ENCODE measurements at places on chromosomes 2 and 18. TPM values are rescaled to one million over a fixed set of nuclear protein-coding genes. Genes with fewer than 3 reads are reported as not detected.
A peak's percentile ranks its signal among the peaks of the same experiment; 100 is the strongest.

GRCh38 chr2:169131587-169132512, 62.5 kb downstream of the DHRS9 start:
- DNase-seq: no peak

DNA sequence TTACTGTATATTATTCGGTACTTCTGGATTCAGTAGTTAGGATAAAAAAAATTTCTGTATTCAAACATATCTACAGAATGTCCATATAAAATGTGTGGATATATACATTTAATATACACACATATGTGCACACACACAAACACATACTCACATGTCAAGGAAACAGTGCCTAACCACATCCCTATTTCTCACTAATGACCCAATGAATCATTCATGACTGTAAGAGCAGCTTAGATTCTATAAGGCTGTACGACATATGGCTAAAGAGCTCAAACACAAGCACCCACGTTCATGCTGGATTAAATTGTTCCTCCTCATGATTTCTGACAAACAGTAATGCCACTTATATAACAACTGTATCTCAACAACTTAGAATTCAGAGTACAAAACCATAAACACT, 457.3 kb downstream of the ADCYAP1 start:
- no peak for DNase-seq

DNA sequence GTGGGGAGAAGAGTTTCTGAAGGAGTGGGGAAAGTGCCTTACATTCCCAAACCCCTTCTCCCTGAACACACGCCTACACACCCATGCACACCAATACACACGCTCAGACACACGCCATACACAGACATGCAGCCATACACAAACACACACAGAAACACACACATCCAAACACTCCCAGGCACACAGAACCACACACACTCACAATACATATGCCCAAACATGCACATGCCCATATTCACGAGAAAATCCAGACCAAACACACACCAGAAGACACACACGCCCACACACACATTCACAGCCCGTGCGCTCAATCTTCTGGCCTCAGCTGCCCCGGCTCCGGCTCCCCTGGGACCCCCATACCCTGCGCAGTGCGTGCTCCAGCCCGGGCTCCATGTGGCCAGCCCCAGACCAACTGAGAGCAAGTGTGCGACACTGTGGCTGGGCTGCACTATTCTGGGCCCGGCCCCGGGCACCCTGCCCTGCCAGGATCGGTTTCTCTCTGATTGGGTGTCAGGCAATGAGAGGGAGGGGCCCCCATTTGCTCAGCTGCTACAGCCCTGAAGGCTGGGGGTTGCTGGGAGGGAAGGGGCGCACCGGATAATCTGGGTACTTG, at the start of gene PRKAG3:
TSS of gene PRKAG3 (minus strand) at position 426 of the 613 bp plus-strand sequence.
- no peak for DNase-seq

DNA sequence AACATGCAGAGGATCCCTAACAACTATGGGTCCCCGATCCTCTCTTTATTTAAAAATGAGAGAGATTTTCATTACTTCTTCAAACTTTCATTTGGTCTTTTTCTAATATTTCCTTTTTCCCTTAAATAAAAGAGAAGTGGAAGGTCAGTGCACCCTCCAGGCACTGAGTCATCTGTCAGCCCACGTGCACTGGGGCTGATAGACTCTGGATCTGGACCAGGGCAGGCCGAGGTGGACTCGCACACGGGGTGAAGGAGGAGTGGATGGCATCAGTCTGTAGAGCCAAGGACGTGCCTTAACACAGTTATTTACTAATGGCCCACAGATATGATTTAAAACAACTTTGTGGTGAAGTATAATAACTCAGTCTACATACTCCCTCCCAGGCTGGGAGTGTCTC, 214.4 kb upstream of the TMEM200C start:
- no peak for DNase-seq

GRCh38 chr2:169625781-169626180, 41.6 kb downstream of the PPIG start:
- DNase-seq: no peak

GRCh38 chr2:33532966-33533365, 56.5 kb downstream of the RASGRP3 start:
- DNase-seq: no peak

DNA sequence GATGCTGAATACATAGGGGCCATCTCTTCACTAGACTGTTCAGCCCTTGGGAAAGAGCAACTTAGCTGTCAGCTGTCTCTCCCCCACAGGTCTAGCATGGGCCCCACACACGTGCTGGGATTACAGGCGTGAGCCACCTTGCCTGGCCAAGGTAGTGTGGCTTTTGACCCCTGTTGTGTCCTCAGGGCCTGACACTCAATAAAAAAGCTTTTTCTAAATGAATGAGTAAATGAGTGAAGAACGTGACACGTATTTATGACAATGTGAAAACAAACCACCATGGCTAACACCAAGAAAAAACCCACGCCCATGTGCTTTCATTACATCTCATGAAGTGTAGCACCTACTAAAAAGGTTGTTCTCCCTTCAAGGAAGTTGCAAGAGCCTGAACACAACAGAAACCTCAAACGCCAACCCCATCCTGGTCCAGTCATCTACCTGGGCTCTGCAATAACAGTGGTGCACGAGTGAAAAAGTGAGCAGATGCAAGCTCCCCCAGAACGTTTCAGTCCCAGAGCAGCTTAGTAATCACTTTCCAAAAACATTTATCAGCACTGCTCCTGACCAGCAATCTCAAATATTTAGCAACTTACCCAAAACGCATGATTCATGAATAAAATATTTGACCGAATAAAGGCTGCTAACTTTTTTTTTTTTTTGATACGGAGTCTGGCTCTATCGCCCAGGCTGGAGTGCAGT, 3.4 kb downstream of the WDFY1 start:
- no peak for DNase-seq

GRCh38 chr2:126050991-126051736, 604.8 kb upstream of the GYPC start:
- no peak for DNase-seq

DNA sequence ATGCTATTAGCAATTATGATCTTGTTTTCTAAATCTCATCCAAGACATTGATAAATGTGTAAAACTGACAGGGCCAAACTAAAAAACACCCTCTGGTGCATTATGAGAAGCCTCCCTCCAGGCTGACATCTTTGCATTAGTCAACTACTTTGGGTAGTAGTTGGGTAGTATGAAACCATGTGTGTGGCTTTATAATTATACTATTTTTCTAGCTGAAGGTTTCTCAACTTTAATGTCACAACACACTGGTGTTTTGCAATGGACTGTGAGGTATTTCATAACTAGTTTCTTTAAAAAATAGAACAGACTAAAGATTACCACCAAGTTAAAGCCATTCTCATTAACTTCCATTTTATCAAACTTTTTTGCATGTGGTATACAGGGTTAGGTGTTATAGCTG, 73.1 kb upstream of the RBMS1 start:
- DNase-seq: no peak

DNA sequence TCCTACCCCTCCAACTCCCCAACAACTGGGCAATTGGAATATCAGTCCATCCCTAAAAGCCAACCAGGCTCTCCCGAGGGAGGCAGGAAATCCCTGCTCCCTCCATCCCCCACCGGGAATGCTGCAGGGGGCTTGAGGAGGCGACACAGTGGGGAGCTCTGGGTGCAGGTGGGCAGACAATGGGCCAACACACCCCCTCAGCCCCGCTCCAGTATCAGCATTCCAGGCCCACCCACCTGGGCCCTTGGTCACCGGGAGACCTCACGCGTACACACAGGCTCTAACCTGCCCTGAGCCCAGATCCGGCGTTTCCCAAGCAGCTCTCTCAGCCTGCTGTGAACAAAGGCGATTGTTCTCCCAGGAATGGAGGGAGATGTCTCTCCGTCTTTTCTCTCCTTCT, 37.6 kb upstream of the FZD7 start:
- no peak for DNase-seq

DNA sequence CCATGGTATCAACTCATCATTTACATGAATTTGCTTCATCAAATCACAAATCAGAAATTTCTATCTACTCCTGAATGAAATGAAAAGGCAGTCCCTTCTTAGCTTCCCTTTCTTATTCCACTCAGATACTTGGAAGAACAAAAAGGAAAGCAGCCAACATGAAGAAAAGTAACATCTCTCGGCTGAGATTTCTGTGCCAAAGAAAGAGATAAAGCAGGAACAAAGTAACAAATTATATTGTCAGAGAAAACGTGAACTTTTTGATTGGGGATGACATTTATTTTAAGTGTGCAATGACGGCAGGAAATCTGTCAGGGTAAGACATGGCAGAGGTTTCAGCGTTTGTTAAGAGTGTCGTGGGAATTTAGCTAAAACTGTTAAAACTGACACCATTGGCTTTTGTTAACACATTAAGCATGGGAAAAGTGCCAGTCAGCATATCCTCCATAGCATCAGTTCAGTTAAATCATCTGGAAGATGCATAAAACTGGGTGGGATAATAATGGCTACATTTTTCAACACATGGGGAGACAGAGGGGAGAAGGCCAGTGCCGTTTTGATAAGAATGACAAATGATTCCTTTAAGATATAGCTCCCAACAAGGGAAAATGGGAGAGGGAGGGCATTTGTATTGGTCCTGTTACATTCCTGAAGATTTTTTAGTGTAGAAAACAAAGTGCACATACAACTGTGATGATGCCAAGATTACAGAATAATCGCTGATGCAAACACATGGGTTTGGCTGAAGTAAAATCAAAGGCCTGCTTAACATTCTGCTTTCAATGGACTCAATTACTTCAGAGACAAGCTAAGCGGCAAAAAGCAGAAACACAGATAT, 211.6 kb downstream of the ZNF521 start:
- DNase-seq: no peak

GRCh38 chr2:216878072-216878471, 18.2 kb upstream of the TNP1 start:
- no peak for DNase-seq

- DNase-seq: no peak
These were observed 41.8 kb upstream of the CTAGE1 start for GRCh38 chr18:22459491-22459890.

DNA sequence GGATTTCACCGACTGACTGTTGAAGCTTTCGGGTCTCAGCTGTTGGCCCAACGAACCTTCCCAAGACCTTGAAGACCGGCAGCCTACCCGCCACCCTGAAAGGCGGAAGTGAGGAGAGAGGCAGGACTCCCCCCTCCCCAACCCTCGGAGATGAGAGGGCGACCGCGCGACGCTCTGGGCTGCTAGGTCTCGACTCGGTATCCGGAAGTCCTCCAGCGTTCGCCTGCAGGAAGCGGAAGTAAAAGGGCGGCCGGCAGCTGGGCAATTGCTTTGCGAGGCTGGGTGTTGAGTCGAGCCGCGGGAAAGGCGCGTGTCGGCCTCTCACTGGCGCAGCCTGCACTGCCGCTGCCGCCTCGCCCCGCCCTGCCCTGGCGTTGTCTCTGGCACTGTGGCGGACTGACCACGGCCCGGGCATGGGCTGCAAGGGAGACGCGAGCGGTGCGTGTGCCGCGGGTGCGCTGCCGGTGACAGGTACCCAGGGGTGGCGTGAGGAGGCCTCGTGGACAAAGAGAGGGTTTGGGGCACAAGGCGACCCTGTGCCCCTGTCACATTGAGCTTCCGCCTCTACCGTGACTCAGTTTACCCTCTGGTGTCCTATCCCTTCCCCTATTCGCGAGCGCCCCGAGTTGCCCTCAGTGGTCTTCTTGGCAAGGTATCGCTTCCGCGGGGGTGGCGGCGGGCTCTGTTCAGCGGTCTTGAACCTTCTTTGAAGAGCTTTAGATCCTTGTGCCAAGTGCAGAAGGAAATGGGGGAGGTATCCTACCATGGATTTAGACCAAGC, at the start of gene UGGT1:
TSS of gene UGGT1 (plus strand) at position 256 of the 781 bp plus-strand sequence. CDS start at position 414, 158 bp downstream.
- peak; percentile 84 for DNase-seq

DNA sequence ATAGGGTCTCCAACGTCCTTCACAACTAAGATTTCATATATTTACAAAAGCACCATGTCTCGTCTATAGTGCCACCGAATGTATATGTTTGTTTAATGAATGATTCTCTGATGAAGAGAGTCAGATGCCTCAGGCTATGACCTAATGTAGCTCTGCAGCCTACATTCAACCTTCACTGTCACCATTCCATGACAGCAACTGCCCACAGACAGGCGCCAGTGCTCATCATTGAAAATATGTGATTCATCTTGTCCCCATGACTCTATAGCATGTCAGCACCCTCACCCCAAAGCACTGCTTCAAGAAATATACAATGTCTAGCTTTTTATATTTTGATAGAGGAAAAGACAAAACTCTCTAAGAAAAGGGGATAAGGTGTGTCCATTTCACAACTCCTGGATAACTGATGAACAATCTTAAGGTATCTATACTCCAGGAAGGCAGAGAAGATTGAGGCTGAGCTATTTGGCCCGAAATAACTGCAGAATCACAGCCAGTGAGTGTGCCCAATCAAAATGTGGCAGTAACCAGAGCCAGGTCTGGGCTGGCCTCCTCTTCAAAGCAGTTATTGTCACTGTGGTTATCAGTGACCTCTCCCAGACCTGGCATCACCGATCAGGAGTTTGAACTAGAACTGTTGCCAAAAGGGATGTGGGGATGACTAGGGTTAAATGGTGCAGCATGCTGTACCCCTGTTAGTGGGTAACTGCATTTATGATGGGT, 246.6 kb downstream of the SETBP1 start:
- no peak for DNase-seq

DNA sequence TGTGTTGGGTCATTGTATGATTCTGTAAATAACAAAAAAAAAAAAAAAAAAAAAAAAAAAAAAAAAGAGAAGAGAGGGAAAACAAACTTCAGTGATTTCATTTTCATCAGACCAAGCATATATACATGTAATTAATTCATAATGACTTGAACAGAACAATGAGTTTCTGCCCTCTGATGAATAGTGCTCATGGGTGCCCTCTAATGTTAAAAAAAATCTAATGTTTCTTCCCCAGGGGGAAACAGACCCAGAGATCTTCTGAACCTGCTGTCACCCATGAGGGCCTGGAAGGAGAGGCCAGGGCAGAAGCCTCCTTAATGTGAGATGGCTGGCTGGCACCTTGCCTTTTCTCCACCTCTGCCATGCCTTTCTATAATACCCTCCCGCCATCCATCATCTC, 289.2 kb downstream of the ZNF521 start:
- no peak for DNase-seq

DNA sequence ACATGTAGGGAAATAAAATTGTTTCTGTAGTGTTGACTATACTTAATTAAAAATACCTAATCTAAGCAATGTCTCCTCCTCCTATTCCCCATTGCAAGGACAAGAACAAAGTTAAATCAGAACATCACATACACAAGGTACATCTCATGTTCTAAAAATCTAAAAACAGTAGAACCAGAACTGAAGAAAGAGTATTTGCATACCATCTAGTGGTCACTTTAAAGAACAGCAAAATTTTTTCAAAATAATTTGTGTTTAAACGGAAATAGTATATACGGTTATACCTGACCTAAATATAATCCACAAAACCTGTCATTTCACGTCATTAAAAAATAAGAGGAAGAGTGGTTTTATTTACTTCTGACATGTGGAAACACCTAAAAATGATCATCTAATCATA, 294.3 kb upstream of the KCNH7 start:
- DNase-seq: peak; percentile 2

SUCLG1 gene
- total RNA-seq: 48.4 TPM

IL1RL1 gene
- total RNA-seq: 5.1 TPM

COPS7B gene
- total RNA-seq: 30.5 TPM

HOXD10 gene
- 5.1 TPM for total RNA-seq

RNU2-63P gene
- total RNA-seq: not detected

SDC1 gene
- total RNA-seq: 187 TPM

RAMP1 gene
- 4.4 TPM for total RNA-seq

ADRA2B gene
- total RNA-seq: 0.07 TPM
